Stimulated activated CD4-positive, alpha-beta T cell treated with anti-CD3 and anti-CD28 coated beads, Interleukin-4, amount 100 ng/mL, for 4 hours (primary cell): ENCODE measurements at places on chromosomes 4 and X.

DNA sequence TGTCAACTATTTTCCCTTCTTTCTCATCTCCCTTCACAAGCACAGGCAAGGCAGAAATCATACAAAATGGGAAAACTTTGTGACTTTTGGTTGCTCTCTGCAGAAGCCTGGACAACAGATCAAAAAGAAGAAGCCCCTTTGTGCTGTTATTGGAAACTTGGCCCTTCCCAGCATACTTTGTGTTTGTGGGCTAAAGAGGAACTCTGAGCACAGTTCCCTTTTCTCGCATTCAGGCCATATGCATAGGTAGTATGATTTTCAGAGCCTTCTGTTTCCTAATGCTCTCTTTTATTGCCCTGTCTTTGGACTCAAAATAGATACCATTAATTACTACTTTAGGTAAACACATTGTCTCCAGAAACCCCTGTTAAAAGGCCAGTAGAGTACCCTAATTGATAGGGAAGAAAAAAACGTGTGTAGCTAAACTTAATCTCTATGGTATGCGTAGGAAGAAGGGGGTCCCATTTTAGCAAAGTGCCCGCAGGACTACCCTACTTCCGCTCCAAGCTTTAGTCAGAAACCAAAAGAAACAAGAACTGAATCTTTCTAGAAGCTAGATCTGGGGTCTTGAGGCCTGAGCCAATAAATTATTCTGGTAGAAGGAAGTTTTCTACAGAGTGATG is 26.6 kb downstream of the VSIG4 start:
- no peak for DNase-seq

- DNase-seq, result no peak
Observed at GRCh38 chr4:87015416-87015815, 80.6 kb downstream of the AFF1 start.

DNA sequence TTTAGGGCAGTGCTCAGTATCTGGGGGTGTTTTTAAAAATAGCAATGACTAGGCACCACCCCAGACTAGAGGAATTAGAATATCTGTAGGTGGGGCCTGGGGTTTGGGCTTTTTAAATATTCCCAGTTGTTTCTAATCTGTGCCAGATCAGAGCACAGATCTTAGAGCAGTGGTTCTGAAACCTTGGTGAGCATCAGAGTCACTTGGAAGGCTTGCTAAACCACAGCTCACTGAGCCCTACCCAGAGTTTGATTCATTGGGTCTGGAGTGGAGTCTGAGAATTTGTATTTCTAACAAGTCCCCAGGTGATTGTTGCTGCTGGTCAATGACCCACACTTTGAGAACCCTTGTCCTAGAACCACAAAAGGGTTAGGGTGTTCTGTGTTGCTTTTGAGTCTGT is 16.7 kb downstream of the HADH start:
- DNase-seq, result no peak

DNA sequence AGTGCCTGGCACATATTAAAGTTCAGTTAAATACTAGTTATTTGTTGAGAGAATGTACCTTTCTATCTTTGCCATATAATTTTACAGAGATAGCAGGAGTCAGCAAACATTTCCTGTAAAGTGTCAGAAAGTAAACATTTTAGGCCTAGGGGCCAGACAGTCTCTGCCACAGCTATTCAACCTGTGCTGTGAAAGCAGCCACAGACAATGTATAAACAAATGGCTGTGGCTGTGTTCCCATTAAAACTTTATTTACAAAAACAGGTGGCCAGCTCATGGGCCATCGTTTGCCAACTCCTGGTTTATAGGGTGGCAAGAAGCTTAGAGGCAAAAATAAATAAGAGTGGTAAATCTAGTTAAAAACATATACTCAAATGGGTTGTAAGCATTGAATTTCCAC is 34.0 kb upstream of the BRS3 start:
- no peak for DNase-seq

DNA sequence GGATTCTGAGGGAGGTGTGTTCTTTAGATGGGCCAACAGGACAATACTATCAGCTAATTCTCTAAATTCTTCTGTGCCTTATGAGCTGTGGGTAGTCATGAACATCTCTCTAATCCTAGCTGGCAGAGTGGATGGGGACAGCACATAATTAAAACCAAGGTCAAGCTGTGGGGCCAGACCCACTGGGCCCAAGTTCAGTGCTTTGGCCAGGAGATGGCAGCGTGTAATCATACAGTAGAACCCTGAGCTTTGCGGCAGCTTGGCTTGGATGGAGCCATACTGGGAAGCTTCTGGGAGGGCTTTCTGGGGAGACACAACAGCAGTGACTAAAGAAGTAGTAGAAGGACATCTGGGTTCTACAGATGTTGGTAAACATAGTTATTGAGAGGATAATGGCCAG is 140.3 kb upstream of the CXCL13 start:
- peak; percentile 6 for DNase-seq

GRCh38 chrX:19535476-19535875 is 20.2 kb upstream of the MAP3K15 start:
- DNase-seq, result no peak
